GM04504 (cell line): ENCODE measurements at places on chromosomes 7 and 10.
A peak's percentile ranks its signal among the peaks of the same experiment; 100 is the strongest.

GRCh38 chr10:23048191-23048590 lies 47.2 kb upstream of the MSRB2 start:
- DNase-seq, result no peak

DNA sequence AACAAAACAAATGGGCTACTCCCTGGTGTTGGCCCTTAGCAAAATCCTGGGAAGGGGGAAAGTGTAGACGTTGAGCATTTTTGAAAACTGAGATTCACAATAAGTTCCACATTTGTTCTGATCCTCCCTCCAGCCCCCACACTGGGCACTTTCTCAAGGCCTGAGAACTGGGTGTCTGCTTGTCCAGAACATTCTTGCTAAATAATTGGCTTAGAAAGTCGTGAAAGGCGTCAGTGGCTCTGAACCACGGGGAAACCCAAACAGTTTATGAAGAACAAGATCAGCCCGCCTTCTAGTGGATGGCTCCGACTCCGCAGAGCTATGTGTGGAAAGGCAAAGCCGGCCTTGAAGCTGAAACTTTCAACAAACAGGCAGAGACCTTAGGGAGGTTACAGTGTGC lies 370.1 kb downstream of the PRPF18 start:
- DNase-seq, result peak; percentile 54

DNA sequence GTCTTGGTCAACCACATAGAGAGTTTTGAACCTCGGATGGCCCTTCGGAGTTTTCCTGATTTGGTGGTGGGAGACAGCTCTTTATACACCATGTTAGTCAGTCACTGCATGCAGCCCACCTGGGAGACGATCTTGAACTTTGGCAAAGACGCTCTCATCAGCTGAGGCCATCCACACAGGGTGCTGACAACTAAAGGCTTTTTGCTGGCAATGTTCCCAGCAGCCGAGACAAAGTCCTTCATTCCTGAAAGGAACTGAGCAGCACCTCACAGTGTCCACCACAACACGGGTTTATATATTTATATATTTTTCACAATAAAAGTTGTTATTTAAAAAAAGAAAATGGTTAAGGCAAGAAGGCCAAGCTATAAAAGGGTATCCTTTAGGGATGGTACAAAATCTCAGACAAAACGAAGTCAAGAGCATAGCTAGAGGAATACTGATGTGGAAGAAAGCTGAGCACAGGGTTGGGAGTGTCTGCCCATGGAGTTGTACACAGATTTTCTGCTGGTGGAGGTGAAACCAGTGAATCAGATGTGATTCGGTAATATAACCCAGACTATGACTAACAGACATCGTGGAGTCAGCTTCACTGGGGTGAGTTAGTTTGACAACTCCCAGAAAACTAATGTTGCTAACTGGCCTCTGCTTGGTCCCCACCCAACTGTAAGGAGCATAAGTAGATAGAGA lies 27.4 kb upstream of the CAPZA2 start:
- DNase-seq, result no peak

DNA sequence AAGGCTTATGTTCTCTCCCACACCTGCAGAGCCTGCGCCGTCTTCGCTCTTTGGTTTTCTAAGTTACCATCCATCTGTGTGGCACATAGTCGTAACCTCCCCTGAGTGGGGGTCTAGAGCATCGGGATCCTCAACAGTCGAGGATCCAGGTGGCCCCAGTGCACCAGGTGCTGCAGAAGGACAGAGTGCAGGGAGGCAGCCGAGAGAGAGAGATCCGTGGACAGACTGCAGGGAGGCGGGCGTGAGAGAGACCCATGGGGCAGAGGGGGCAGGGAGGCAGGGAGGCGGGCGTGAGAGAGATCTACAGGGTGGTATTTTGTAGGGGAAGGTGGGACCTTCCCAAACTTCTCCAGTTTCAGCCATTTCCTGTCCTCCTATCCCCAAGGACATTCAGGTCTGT lies 42.3 kb downstream of the PFKP start:
- DNase-seq, result no peak
